ENCODE measurements at places on chromosomes 1 and 21. TPM values are rescaled to one million over a fixed set of nuclear protein-coding genes. Genes with fewer than 3 reads are reported as not detected.

Gene CRTC2
- 24.1 TPM for total RNA-seq

- no peaks in the 10 kb centered on the region for H3K36me3 ChIP-seq
- peak overlapping the region; percentile 57 for H3K27ac ChIP-seq
- no peak overlapping the region for H3K4me3 ChIP-seq
- no peaks in the 10 kb centered on the region for H3K4me1 ChIP-seq
Measured at GRCh38 chr1:93000291-93000690, 39.0 kb upstream of the DIPK1A start.

DNA sequence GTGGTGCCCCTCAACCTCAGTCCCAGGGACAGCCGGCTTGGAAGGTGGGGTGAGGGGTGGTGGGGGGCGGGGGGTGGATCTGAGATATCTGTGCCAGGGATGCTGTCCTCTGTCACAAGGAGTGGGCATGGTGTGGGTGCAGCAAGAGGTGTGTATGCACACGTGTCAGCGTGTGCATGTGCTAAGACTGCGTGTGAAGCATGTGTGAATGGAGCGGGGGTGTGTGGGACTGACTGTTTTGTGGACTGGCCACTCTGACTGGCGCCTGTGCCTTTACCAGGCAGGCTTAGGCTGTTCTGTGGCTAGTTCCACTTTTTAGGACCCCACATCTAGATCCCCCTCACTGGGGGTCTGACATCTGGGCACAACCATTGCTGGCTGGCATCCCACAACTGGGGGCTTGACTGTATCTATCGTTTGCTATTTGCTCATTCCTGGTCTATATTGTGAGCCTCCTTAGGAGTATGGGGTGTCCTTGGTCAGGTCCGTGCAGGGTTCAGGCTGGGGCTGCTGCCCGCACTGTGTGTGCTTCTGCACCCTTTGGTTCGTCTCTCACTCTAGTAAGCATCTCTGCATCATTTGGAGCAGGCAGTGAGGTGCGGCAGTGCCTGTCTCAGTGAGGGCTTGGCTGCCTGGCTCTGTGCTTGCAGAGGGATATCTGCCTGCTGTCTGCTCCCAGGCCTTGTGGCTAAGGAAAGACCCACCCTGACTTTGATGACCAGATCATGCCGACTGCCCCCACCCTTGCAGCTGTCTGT, 1.9 kb downstream of the AMPD2 start:
- H3K4me3 ChIP-seq = peak overlapping the region; percentile 49
- H3K36me3 ChIP-seq = peaks cover 6% of the 10 kb centered on the region
- DNase-seq = no peak

DNA sequence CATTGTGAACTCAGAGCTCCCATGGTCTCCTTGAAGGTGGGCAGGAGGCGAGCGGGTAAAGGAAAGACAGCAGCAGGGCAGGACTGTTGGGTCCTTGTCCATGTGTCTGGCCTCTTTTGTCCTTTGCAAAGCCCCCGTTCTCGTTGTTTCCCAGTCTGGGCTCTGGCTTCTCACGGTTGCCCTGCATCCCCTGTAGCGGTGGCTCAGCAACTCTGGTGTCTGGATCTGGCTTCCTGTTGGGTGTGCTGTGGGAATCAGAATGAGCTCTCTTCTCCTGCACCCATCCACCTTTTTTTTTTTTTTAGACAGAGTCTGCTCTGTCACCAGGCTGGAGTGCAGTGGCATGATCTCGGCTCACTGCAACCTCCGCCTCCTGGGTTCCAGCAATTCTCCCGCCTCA, 11.1 kb downstream of the H6PD start:
- H3K4me3 ChIP-seq = no peak overlapping the region
- H3K27ac ChIP-seq = peak overlapping the region; percentile 86
- DNase-seq = no peak
- peaks cover 53% of the 10 kb centered on the region for H3K4me1 ChIP-seq

DNA sequence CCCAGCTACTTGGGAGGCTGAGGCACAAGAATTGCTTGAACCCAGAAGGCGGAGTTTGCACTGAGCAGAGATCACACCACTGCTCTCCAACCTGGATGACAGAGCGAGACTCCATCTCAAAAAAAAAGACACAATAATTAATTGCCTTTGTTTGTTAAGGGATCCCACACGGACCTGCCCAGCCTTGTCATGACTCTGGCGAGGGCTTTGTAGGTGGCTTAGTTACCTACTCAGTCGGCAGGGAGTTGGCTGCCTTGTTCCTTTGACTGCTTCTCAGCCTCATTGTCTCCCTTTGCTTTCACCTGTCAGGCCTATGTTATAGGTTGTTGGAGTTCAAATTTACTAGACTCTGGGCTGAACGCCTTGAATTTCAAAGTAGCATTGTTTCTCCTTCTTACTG, 82.0 kb downstream of the UBE4B start:
- H3K36me3 ChIP-seq = peaks cover 51% of the 10 kb centered on the region
- no peaks in the 10 kb centered on the region for H3K27me3 ChIP-seq
- DNase-seq = no peak
- no peak overlapping the region for H3K4me3 ChIP-seq

- H3K27me3 ChIP-seq = no peaks in the 10 kb centered on the region
- no peak overlapping the region for H3K27ac ChIP-seq
- DNase-seq = no peak
- no peaks in the 10 kb centered on the region for H3K4me1 ChIP-seq
Measured at GRCh38 chr1:192952646-192953045, 106.5 kb downstream of the UCHL5 start.

DNA sequence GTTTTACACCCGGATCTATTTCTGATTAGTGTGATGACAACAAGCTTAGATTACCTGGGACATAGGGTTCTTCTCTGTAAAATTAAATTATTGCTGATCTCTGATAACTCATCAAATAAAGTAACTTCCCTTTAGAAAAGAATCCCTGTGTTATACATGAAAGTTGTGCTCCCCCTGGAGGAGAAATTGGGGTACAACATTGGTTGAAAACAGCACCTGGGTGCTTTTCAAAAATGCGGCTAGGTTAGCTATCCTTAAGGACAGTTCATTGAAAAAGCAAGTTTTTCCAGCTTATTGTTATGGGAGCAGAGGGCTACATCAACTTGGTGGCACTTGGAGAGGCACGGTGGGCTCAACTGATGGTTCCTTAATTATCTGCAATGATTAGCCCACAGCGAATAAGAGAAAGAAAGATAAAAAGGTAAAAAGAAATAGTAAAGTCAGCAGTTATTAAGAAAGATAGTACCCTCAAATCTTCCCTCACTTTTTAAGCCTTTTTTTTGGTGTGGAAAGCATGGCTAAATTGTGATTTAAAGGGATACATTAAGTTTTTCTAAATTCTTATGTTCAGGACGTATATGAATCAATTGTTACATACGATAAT, 97.8 kb downstream of the FMN2 start:
- no peak overlapping the region for H3K27ac ChIP-seq
- no peaks in the 10 kb centered on the region for H3K36me3 ChIP-seq
- no peak overlapping the region for H3K4me3 ChIP-seq
- no peaks in the 10 kb centered on the region for H3K4me1 ChIP-seq
- DNase-seq = no peak

GRCh38 chr1:84541679-84542078, 32.6 kb downstream of the CTBS start:
- no peak overlapping the region for H3K27ac ChIP-seq
- no peak overlapping the region for H3K4me3 ChIP-seq
- no peak for DNase-seq
- H3K4me1 ChIP-seq = no peaks in the 10 kb centered on the region
- no peaks in the 10 kb centered on the region for H3K36me3 ChIP-seq
- no peaks in the 10 kb centered on the region for H3K27me3 ChIP-seq

Measured in upper lobe of left lung (tissue), 6 donors.